AG04450 (cell line): ENCODE measurements at places on chromosomes 2 and 18.

DNA sequence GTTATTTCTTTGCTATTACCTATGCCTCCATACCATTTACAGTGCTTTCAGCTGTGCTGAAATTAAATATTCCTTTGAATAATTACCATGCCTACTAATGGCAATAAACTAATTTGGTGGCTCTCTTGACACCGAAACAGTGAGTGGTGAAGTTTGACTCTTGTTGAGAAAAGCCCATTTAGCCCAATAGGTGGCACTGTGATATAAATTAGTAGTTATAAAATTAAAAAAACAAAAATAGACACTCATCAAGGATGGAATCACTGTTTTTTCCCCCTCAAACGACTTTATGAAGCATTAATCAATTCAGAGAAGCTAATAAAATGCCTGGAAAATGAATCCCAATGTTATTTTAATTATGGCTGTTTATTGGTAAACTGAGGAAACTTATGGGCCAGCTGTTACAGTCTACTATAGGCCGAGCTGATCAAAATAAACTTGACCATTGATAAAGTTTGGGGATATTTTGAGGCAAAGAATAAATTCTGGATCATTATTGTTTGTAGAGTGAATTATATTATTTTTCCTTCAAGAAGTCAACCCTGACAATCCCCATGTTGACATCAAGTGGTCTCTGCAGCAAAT is 339.6 kb downstream of the TRIB2 start:
- DNase-seq: no peak

DNA sequence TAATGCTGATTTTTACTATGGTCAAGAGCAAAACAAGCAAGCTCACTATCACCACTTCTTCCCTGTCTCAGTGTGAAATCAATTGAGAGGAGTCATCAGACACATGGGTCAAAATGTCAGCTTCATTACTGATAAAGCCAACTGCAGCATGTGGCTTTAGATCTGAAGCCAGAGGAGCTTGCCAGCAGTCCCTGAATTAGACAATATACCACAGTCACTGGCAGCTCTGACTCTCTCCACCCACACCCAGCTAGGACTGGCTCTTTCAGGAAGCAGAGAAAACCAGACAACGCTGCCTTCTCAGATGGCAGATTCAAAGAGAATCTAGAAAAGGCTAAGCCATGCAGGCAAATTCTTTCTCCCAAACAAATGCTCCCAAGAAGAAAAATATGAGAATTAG is 20.0 kb upstream of the ASB18 start:
- no peak for DNase-seq

GRCh38 chr2:223779877-223780276 is 57.5 kb downstream of the AP1S3 start:
- DNase-seq: no peak

DNA sequence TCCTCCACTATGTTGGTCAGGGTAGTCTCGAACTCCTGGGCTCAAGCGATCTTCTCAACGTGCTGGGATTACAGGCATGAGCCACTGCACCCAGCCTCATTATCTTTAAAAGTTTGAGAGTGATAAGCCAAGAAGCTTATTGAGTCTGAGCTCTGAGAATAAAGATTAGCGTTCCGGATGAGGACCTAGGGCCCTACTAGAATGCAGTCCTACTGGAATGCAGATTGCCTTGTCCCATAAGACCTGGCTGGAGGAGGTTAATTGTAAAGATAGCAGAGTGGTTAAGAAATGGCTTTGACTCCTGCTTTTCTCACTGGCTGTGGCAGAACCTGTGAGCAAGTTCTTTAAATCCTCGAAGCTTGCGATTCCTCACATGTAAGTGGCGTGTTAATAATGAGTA is 4.0 kb downstream of the VWA3B start:
- no peak for DNase-seq

DNA sequence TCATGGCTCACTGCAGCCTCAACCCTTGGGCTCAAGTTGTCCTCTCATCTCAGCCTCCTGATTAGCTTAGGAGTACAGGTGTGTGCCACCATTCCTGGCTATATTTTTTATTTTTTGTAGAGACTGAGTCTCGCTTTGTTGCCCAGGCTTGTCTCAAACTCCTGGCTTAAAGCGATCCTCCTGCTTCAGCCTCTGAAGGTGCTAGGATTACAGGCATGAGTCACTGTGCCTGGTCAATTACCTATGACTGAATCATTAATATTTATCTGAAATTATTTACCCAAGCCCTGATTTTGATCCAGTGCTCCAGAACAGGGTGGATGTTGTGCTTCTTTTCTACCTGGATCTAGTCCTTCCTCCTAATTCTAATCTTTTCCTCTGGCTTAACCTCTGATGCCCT is 87.8 kb downstream of the MAP2 start:
- no peak for DNase-seq

- no peak for DNase-seq
Observed at GRCh38 chr2:144663207-144663606, 143.3 kb upstream of the ZEB2 start.

DNA sequence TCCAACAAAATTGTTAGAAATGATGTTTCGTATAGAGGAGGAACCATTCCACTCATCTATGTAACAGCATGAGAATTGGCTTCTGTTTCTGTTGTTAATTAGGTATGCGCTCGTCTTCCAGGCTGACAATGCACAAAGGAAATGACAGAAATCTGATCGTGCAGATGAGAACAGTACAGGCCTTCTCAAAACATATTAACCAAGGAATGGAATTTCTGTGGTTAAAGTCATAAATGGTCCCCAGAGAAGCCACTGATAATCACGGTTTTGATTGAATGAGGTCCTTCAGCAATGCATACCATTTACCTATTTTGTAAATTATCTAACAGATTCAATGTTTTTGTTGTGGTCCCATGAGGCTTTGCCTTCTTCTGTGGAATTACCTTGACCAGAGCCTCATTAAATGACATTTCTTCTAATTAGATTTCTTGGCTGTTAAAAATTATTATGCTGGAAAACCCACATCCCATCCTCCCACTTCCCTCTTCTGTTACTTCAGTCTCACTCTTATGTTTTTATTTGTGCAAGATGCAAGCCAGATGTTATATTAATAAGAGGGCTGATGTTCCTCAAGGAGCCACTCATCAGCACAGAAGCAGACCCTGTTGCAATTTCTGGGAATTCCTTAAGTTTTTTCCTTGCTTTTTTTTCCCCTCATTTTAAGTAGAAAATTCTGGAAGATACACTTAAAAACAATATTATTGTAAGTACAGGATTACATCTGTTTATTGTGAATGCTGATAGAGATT is 395.8 kb downstream of the PID1 start:
- DNase-seq: no peak

DNA sequence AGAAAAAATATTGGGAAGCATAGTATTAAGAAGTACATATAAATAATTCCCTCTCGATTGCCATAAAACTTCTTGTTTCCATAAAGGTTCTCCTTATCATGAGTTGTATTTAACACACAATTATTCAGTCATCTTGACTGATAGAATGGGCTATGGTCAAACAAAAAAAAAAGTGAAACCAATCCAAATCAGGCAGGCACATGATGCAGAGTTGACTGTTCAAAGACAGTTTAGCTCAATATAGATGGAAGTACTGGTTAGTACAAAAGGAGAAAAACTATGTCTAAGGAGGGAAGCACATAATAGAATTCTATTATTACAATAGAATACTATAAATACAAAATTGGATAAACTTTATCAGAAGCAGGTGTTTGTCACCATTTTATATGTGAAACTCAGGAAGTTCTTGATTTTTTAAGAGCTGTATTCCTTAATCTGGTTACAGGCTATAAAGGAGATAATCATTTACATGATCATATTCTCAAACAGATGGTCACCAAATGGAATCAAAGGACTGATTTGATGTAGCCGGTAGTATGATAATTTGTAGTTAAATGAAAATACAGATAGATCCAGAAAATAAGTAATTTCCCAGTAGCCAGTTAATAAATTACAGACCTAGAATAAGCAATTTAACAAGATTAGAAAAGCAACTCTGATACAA is 18.2 kb upstream of the CALCRL start:
- no peak for DNase-seq

DNA sequence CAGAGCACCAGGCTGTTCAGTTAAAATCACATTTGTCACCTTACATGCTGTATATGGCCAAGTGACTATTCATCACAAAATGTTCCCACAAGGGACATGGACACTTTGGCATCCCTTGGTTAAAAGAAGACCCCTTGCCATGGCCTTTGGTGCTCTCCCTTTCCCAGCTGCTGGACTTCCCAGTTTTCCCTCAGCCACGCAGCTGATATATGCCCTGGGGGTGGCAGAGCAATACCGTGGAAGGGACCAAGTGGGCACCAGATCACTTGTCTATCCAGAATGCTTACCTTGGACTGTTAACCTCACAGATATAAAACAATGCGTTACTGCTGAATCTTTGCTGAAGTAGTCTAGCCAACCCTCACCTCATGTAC is 35.3 kb downstream of the PAIP2B start:
- DNase-seq: no peak

DNA sequence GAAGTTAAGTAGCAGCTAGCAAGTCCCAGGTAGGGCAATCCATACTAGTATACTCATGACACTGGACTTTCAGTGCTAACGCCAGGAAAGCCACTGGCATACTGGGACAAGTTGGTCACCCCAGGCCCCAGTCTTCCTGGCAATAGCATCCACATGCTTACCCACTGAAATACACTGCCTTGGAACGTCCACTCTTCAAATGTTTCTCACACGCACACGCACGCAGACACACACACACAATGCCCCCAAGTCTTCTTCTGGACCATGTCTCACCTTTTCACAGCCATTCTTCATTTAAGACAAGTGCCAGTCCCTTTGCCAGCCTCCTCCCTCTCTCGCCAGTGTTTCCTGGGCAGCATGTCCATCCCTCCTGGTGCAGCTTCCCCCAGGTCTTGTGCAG is 8.7 kb upstream of the TEX261 start:
- DNase-seq: no peak

DNA sequence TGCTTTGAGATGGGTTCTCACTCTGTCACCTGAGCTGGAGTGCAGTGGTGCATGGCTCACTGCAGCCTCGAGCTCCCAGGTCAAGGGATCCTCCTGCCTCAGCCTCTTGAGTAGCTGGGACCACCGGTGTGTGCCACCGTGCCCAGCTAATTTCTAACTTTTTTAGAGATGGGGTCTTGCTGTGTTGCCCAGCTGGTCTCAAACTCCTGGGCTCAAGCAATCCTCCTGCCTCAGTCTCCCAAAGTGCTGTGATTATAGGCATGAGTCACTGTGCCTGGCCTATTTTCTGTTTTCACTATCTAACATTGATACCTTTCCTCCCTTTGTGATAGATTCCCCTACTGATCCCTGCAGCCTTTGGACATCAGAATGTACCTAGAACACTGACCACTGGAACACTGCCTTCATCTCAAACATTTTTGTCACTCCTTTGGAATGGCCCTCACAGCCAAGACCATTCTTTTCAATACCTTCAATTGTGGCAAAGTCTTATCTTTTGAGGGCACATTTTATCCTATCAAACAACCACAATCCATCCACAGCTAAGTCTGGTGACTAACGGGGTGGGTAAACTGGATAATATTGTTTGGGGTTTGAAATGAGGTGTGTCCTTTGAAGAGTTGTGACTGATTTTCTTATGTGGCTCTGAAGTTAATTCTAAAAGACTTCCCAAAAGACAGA is 43.7 kb downstream of the EPAS1 start:
- no peak for DNase-seq

GRCh38 chr2:111239107-111239506 is 118.4 kb downstream of the BCL2L11 start:
- DNase-seq: no peak

DNA sequence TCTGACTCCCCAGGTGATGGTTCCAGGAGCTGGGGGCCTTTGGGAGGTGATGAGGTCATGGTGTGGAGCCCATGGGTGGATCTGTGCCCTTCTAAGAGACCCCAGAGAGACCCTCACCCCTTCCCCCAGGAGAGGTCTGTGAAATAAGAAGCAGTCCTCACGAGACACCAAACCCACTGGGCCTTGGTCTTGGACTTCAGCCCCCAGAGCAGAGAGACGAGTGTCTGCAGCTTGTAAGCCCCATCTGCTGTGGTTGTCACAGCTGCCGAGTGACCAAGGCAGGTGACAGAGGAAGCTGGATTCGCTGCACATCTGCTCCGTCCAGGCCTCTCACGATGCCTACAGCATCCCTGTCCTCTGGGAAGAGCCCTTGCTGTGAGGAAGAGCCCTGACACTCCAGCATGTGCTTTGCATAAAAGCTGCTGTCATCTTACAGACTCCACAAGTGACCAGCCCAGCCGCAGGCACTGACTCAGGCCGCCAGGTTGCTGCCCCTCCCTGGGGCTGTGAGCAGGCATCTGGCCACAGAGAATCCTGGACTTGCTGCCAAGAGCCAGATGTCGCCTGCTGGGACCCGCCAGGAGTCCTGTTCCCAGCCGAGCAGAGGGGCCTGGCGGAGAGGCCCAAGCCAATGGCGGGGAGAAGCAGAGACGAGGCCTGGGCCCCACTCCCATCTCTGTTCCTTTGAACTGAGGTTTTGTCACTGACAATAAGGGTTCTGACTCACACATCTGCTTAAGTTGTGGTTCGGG is 150.8 kb downstream of the PXDN start:
- peak; percentile 65 for DNase-seq

- no peak for DNase-seq
Observed at GRCh38 chr2:120831086-120831485, 95.4 kb downstream of the GLI2 start.

DNA sequence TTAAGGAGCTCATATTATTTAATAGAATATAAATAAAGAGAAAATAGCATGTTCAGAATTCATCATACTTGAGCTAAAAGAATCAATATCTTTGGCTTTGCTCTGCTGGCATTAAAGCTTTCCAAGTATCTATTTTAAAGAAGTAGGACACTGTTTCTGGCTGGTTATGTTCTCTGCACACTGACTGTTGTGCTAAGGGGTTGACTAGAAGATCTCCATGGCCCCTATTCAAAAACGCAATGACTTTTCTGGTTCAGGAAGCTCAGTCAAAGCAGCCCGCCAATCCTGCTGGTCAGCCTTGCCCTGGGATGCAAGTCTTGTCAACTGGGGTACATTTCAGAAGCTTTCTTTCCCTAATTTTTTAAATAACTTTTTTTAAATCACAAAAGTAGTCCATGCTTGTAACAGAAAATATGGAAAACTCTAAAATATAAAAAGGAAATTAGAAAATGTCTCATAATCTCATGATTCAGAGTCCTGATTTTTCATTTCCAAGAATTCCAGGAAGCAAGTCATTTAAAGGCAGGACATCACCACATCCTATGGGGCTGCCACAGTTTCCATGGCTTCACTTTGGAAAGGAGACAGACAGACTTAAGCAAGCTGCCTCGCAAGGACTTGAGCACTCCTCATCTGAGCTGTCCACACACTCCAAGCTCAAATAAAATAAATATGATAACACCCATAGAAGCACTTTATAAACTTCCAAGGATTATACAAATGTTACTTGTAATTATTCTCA is 195.1 kb downstream of the TXNL1 start:
- DNase-seq: no peak

DNA sequence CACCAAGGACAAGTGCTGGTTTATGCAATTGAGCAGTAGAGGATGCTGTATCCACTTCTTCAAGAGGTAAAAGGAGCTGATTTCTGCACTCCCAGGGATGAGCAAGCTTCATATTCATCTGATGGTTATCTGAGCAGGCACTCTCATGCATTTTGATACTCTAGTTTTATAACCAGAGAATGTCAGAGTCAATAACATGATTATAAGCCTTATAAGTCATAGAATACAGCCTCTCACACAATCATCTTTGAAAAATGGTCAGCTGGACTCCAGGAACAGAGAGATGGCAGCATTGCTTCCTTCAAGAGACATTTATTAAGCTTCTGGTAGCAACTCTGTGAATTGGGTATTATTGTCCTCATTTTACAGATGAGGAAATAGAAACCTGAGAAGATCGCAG is 167.1 kb downstream of the SLC8A1 start:
- no peak for DNase-seq

GRCh38 chr2:69013840-69014821 is 1.2 kb downstream of the ANTXR1 start:
- DNase-seq: no peak

GRCh38 chr2:60507211-60507965 is 46.1 kb downstream of the BCL11A start:
- no peak for DNase-seq
